ENCODE measurements at places on chromosomes 11 and 22.

DNA sequence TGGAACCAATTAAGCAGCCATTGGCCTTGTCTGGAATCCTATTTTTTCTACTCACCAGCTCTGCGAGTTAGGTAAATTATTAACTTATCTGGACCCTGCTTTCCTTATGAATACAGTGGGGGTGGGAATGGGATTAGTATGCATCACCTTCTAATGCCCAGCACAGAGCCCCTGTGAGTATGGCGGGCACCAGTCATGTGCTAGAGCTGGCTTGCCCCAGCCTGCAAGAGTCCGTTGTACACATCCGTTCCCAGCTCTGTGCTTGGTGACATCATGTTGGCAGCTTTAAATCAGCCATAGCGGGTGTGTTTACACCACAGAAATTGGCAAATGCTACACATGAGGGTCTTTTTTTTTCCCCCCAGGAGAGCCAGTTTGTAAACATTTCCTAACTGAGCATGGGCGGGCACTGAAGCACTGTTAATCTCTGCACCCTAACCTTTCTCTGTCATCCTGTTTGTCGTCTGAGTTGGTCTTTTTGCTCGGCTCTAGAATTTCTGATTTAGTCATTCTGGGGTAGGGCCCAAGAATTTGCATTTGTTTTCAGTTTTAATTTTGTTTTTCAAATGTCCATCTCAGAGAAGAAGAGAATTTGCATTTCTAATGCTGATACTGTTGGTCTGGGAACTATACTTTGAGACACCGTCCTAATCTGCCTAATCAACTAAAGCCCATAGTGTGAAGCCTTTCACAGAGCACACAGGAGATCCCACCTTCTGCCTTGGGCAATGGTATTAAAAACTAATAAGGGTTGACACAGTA lies 130.3 kb upstream of the TBCEL start:
- no peak for DNase-seq

GRCh38 chr11:36890121-36890679 lies 292.2 kb upstream of the RAG2 start:
- DNase-seq: no peak

DNA sequence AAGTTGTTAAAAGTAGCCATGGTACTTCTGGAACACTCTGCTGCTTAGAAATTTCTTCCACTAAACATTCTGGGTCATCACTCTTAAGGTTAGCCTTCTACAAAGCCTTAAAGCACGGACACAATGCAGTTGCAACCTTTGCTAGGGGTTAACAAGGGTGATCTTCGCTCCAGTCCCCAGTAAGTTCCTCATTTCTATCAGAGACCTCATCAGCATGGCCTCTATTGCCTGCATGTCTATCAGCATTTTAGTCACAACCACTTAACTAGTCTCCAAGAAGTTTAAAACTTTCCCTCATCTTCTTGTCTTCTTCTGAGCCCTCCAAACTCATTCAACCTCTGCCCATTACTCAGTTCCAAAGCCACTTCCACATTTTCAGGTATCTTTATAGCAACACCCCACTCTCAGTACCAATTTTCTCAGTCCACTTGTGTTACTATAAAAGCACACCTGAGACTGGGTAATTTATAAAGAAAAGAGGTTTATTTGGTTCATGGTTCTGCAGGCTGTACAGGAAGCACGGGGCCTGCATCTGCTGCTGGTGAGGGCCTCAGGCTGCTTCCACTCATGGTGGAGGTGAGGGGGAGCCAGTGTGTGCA lies 48.7 kb upstream of the TH start:
- no peak for DNase-seq

DNA sequence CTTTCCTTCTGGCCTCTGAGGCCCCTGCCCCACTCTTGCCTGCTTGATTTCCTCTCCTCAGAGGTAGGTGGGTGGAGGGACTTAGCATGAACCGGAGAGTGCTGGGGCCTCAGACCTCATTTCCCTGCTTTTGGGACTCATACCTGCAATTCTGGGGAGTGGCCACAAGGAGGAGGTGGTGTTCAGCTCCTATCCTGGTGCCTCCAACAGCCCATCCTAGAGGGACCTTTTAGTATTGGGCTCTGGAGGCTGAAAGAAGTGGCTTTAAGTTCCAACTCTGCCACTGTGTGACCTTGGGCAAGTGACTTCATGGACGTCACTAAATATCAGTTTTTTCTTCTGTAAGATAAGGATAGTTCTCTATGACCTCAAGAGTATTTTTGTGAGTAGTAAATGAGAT lies 98.6 kb downstream of the KIAA1671 start:
- no peak for DNase-seq

- DNase-seq: no peak
Observed at GRCh38 chr11:75919525-75919924, 104.5 kb downstream of the UVRAG start.

DNA sequence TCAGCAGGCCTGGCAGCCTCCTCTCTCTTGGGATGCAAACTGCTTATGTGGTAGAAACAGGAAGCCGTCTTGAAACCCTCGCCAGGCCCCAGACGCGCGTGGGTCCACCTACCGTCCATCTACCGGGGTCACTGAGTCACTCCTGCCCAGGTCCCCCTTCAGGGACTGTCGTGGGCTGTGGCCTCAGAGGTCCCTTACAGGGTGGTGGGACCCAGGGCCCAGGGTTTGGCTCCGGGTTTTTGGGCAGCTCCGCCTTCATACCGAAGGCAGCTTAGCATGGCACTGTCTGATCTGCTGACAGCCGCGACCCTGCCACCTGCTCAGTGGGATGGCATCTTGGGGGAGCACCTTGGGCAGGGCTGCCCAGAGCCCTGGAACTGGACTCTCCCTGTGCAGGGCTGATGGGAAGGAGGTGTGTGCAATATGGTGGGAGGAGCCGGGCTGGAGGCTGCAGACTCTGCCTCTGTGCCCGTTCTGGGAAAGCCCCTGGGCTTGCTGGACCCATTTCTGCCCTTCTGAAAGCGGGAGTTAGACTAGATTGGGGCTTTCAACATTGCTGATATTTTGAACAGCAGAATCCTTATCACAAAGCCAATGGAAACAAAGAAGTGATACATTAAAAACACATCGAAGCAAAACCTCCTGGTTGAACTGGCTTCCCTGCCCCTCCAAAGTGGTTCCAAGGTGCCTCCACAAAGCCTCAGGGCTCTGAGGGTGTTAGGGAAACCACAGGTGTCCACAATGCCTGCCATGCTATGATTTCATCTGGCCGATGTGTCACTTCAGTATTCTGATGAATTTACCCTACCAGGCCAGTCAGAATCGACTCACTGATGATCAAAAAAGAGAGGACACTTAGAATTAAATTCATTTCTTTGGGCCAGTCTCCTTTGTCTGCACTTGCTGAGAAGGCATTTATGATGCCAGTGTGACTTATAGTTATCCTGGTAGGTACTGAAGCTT lies 316.5 kb downstream of the KIRREL3 start:
- DNase-seq: no peak

GRCh38 chr11:43200031-43200430 lies 111.8 kb upstream of the API5 start:
- no peak for DNase-seq

- no peak for DNase-seq
Observed at GRCh38 chr11:87422566-87422965, 384.8 kb downstream of the TMEM135 start.

- no peak for DNase-seq
Observed at GRCh38 chr11:117781627-117782026, 15.4 kb downstream of the DSCAML1 start.

DNA sequence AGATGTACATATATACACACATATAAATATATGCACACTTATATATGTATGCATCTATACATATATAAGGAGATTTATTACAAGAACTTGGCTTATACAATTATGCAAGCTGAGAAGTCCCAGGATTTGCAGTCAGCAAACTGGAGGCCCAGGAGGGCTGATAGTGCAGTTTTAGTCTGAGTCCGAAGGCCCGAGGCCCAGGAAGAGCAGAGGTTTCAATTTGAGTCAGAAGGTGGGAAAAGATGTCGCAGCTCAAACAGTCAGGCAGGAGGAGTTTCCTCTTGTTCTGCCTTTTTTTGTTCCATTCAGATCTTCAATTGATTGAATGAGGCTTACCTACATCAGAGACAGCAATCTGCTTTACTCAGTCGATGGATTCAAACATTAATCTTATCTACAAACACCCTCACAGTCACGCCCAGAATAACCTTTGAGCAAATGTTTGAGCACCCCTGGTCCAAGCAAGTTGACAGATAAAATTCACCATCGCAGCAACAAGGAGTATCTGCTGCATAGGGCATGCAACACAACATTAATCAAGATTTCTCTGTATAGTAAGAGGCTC lies 4.0 kb upstream of the SGSM1 start:
- peak; percentile 47 for DNase-seq

- peak; percentile 3 for DNase-seq
Observed at GRCh38 chr22:50315289-50316113, 8.1 kb upstream of the PLXNB2 start.

DNA sequence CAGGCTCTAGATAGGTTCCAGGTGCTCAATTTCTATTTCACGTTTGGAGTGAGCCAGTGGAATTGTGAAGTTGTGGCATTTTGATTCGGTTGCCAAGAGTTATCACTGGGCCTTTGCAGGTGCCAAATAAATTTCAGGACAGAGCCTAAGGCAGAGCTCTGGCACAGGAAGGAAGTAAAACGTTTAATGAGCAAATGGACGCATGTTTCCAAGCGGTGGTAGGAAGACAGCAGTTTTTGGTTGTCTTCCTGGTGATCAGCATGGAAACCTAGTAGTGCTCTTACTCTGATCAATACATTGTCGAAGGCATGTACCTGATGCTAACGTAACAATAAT lies 452 bp downstream of the BIRC3 start:
- no peak for DNase-seq

Data from HuH-7.5 (cell line).